HT-29 (cell line): ENCODE measurements at places on chromosomes 12 and 14.

GRCh38 chr12:98149270-98149669, 366.1 kb upstream of the TMPO start:
- DNase-seq, result no peak

- no peak for DNase-seq
These were observed 94.2 kb downstream of the GRIP1 start for GRCh38 chr12:66584673-66585072.

- no peak for DNase-seq
These were observed 1016.4 kb downstream of the NRXN3 start for GRCh38 chr14:79186523-79186922.

GRCh38 chr12:39389399-39390150, 53.3 kb downstream of the KIF21A start:
- DNase-seq, result no peak

GRCh38 chr12:86264451-86265328, 8.5 kb upstream of the MGAT4C start:
- DNase-seq, result no peak

GRCh38 chr12:6753772-6754356, 923 bp upstream of the MLF2 start:
- DNase-seq, result no peak

DNA sequence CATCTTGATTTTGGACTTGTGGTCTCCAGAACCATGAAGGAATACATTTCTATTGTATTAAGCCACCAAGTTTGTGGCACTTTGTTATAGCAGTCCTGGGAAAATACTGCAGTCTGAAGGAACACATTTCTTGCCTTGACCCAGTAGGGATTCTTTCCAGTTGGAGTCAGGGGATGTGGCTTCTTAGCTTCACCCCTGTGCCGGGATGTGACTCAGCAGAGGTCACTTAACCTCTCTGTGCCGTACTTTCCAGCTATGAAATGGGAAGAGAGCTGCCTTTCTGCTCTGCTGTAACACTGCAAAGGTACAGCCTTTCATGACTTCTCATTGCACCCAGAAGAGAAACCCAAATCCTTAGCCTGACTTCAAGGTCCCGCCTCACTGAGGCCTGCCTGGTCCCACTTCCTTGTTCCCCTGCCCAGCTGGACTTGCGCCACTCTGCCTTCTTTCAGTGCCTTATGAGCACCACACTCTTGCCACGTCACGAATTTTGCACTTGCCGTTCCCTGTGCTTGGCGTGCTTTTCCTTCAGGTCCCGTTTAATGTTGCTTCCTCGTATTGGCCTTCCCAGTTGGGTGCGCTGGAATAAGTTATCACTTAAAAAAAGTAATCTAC, 24.2 kb downstream of the CHST11 start:
- no peak for DNase-seq

DNA sequence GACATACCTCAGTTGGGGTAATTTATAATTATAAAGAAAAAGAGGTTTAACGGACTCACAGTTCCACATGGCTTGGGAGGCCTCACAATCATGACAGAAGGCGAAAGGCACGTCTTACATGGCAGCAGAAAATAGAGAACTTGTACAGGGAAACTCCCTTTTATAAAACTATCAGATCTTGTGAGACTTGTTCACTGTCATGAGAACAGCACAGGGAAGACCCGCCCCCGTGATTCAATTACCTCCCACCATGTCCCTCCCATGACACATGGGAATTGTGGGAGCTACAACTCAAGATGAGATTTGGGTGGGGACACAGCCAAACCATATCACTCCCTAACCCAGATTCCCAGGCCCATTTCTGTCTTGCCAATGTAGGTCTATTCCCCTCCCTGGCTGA, 22.1 kb downstream of the MYO1H start:
- DNase-seq, result no peak

- no peak for DNase-seq
These were observed 41.9 kb downstream of the DCP1B start for GRCh38 chr12:1962051-1963020.
